ENCODE measurements at places on chromosomes 7 and 10. TPM values are rescaled to one million over a fixed set of nuclear protein-coding genes. Genes with fewer than 3 reads are reported as not detected.
A peak's percentile ranks its signal among the peaks of the same experiment; 100 is the strongest.

DNA sequence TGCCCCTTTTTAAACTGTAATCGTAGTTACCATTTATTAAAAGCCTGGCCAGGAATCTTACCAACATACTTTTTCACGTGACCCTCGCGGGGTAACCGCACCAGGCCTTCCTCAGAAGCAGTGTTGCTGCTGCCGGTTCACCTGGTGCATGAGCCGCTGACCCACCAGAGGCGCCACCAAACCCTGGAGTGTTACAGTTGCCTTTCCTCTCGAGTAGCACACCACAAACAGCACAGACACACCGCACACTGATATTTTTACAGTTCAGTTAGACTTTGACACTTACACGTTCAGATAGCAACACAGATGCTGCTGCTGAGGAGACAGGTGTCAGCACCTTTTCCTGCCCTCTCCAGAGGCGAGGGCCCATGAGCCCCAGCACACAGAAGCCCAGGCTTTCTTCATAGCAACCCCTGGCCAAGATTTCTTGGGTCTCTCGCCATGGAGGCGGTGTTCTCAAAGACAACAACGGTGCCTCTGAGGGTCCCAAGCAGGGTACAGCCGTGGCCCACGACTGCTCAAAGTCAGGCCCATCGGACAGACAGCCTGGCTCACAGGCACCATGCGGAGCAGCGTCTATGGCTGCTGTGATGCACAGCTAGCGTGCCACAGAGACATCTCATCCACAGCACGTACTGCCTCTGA, 123.1 kb downstream of the DIP2C start:
- DNase-seq: no peak

DNA sequence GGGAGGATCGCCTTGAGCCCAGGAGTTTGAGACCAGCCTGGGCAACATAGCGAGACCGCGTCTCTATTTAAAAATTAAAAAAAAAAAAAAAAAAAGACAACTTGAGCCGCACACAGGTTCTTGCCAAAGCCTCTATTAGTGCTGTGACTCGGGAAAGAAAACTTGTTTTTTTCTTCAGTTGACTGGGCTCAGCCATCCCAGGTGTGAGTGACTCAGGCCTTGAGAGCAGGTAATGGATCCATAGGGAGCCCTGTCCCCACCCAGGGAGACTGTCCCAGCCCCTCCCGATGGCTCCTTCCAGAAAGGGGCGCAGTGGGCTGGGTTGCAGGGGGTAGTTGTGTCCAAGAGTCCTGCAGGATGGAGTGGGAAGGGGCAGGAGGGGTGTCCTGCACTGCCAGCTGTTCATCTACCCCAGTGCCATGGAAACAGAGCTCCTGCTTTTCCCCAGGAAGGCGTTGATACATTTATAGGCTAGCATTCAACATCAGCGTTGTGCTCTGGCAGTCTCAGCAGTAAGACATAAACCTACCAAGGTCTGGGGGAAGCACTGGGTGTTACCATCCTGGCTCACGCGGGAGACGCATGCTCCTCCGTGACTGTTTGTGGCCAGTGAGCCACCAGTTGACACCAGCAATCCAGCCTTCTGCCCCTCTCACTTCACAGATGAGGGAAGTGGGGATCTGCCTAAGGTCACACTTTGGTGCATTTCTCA, 126.6 kb downstream of the CUX1 start:
- peak; percentile 67 for DNase-seq

PPP2R2D gene
- 30.7 TPM for total RNA-seq

INSYN2A gene
- under 0.01 TPM for total RNA-seq

DNA sequence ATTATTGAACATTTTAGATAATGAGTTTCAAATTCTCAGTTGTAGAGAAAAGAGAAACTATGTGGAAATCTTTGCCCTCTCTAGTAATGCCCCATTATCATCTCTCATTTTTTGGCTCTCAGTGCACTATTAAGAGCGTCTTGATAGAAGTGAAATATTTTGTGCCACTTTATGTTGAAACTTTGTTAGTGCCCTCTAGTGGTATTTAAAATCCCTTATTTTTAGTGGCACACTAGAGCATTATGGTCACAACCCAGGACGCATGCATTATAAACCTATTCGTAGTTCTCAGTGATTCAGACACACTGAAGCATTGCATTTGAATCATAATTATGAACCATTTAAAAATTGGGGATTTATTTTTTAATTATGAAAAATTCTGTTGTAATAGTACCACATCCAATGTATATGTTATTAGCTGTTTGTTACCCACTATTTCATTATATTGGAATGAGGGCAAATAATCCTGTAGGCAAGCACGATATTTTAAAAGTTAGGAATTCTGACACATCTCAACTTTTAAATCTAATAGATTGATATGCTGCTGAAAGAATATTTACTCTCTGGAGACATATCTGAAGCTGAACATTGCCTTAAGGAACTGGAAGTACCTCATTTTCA, 21.9 kb downstream of the PDCD4 start:
- DNase-seq: peak; percentile 51

DNA sequence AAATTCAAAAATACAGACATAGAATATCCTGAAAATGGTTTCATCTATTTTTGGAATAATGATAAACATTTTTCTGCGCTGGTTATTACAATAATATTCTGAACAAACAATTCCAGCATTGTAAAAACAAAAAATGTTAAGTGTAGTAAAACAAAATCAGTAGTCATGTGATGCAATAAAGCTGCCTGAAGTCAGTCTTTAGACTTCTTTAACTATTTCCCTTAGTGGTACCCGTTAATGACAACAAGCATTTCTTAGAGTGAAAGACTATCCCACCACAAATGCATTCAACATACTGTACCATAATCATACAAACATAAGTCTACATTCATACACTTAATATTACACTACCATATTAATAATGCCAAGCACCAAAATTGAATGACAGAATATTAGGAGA, 1.6 kb downstream of the SKAP2 start:
- DNase-seq: no peak

GATA3 gene
- total RNA-seq: not detected

Measured in fibroblast of villous mesenchyme (primary cell).